ENCODE measurements at places on chromosomes 2 and 18.

DNA sequence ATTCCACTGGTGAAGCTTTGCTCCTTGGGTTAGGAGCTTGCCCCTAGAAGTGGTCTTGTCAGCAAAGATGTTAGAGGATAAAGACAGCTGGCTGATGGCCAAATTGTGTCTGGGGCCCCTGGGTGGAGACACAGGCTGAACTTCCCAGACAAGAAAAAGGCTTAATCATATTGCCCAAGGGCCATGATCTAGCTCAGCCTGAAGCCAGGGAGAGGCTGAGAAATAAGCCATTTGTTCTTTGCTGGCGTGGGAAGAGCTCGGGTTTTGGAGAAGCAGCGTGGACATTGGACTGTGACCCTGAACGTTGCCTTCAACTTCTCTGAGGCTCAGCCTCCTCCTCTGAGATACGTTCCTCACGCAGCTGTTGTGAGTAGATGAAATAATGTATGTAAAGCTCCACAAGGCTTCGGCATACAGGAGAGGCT is 153.0 kb downstream of the ZFP36L2 start:
- DNase-seq = no peak

- DNase-seq = no peak
Observed at GRCh38 chr2:145203891-145204290, 684.0 kb upstream of the ZEB2 start.

DNA sequence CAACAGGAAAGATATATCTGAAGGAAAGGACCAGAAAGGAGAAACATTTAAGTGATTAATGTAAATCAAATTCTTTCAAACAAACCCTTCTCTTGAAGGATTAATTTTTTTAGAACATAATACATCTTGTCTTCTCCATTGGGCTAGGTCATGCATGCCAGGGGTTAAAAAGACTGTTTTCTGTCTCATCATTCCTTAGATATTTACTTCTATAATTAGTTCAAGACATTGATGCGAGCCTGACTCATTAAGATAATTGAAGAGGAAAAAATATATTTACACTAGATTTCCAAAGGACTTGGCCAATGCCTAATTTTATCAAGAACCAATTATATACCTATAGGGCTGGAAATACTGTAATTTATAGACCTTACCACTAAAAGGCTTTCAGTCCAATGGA is 166.6 kb upstream of the SETBP1 start:
- no peak for DNase-seq

DNA sequence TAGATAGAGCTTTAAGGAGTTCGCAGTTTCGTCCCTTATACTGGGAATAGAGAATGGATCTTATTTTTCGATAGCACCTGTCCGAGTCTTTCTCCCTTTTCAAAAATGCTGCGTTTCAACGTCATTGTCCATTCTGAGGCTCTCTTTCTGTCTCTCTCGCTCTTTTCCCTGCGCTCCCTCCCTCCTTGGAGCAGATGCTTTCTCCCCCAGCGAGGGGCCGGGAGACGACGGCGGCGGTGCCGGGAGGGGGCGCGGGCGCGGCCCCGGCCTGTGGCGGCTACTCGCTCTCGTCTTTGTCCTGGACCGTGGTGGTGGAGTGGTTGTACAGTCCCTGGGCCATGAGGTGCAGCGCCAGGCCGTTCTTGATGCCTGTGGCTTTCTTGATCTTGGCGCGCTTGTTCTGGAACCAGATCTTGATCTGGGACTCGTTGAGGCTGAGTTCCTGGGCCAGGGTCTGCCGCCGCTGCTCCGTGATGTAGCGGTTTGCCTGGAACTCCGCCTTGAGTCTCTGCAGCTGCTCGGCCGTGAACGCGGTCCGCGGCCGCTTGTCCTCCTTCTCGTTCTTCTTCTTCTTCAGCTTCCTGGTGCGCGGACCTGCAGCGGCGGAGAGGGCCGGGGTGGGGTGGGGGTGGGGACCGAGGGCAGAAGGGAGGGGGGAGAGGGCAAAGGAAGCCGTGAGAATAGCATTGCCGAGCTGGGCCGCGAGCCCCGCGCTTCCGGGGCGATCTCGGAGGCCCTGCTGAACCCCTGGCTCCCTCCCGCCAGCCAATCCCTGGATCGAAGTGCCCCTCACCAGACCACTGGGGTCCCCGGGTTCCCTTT is 4.6 kb downstream of the EN1 start:
- DNase-seq = no peak

GRCh38 chr2:193929131-193929530 is 1727.9 kb upstream of the SLC39A10 start:
- DNase-seq = no peak

DNA sequence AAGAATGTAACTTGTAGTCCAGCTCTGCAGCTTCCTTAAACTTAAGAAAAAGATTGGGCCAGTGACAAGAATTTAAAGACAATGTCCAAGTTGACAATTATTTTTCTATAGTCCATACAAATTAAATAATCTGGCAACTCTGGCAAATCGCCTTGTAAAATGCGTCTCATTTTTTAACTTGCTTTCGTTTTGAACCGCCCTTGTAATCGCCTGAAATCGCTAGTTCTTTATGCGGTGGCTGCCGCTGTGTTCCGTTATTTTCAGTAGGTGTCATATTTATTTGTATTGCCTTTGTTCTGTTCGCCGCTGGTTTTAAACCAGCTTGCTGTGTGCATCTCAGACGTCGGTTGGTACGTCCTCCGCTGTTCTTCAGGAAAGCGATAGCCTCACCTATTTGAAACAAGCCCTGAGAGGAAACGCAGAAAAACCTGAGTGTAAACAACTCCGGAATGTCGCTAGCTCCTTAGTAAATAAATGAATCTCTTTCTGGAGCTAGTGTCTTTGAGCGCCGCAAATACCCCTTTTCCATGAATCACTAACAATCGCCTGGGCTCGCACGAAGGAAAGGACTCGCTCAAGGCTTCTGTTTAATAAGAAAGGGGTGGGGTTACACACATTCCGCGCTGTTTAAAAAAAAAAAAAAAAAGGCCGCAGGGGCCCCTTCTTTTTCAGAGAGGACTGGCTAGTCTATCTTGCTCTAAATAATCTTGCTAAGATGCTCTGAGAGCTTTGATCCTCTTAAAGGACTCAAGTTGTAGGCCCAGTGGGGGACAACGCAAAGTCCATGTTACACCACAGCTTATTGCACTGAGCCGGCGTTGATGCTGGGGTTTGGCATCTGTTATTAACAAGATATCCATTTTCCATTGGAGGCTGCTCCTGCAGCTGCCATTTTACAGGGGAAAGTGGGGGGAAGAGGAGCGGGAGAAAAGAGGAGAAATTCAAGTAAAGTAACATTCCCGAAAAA is 3.0 kb downstream of the HOXD8 start:
- DNase-seq = no peak

Data from posterior cingulate gyrus (tissue), 11 donors.